Astrocyte (in vitro differentiated cells and primary cell): ENCODE measurements at places on chromosomes 16 and 17.
A peak's percentile ranks its signal among the peaks of the same experiment; 100 is the strongest.

GRCh38 chr16:80028581-80029380 is 428.2 kb upstream of the MAF start:
- no peak for DNase-seq

DNA sequence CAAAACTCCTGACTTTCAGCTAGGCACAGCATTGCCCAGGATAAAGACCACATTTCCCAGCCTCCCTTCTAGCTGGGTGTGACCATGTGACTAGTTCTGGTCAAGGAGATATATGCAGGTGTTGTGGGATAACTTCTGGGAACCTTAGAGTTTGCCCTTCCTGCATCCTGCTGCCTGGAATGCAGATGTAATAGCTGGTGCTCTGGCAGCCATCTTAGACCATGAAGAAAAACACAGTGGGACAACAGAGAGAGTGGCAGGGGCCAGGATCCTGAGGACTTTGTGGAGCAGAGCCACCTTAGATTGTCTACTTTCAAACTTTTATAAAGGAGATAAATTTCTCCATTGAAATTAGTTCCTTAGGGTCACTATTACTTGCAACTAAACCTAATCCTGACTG is 101.3 kb downstream of the GSG1L start:
- DNase-seq, result no peak

- DNase-seq, result no peak
Measured at GRCh38 chr17:80270104-80270503, 9.5 kb downstream of the RNF213 start.

DNA sequence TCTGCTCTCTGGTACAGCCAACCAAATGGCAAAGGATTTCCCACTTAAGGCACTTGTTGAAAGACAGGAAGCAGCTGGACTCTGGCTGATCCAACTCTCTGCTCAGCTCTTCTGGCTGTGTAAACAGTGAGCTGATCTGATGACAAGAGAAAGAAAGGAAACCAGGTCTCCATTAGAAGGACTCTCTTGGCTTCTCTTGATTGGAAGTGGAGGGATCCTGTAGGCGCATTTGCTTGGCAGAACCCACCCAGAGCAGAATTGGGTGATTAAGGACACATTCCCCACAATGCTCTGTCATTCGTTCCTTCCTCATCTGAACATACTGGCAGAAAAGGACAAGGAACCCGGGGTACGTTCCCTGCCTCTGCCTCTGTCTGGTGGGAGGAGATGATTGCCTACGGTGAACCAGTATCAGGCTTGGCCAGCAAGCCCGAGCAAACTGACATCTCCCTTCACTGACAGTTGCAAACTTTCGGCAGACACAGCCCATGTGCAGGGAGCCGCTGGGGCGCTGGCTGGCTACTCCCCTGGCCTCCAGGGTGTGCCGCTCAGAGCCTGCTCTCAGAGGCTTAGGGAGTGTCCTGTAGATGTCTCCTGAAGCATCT is 29.1 kb downstream of the LDHD start:
- DNase-seq, result peak; percentile 31

GRCh38 chr17:38579934-38580333 is 25.8 kb downstream of the SRCIN1 start:
- DNase-seq, result no peak

GRCh38 chr16:79770244-79771064 is 169.9 kb upstream of the MAF start:
- peak; percentile 72 for DNase-seq
